ENCODE measurements at places on chromosomes 3 and 15.
A peak's percentile ranks its signal among the peaks of the same experiment; 100 is the strongest.

DNA sequence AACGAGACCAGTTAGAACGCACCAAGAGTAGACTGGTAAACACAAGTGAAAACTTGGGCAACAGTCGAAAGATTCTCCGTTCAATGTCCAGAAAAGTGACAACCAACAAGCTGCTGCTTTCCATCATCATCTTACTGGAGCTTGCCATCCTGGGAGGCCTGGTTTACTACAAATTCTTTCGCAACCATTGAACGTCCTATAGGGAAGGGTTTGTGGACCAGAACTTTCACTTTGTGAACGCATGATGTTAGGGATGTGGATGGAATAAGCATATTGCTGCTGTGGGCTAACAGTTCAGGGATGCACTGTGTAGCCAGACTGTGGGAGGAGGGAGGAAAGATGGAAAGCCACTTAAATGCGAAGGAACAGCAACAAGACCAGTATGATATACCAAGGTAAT, 34.9 kb upstream of the TBC1D23 start:
- DNase-seq, result no peak

DNA sequence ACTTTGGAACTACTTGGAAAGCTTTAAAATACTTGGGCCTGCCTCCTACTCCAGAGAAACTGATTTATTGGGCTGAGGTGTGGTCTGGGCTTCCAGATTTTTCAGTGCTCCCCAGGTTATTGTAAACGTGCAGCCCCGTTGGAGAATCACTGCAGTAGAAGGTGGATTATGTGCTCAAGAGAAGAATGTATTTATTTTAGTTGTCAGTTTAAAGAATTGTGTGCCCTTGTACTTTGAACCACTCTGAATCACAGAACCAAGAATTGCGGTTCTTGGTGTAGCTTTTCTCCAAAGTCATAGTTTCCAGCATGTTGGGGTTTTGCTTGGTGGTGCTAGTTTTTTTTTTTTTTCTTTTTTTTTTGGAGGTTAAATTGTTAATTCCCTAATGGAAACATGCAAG, 1.6 kb downstream of the TATDN2 start:
- DNase-seq, result no peak

DNA sequence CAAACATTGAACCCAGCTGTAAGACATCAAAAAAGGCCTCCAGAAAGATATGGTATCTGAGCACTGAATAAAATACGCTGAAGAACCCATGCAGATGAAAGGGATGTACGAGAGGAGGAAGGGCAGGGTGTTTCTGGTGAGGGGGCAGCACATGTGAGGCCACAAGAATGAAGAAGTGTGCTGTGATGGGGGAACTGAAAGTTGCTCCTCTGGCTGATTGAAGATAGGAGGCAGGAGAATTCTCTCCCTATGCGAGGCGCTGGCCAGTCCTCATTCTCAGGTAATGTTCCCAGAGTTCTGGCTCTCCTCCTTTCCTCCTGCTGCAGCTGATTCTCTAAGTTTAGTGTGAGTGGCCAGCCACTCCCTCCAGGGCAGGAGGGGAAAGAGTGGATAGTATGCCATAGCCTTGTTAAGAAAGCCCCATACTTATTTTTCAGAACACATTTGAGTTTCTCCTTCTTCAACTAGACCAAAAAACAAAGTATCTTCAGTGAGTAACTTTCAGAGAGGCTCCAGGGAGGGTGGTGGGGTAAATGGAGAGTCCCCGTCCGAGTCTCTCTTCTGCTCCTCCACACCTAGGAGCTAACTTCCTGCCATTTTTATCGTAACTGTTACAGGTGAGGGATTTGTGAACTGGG, 26.9 kb upstream of the MYO1E start:
- DNase-seq, result peak; percentile 59

GRCh38 chr3:5583920-5584319, 396.4 kb downstream of the EDEM1 start:
- DNase-seq, result no peak

- no peak for DNase-seq
These were observed 77.2 kb upstream of the NDN start for GRCh38 chr15:23764306-23764705.

- DNase-seq, result no peak
These were observed 107.7 kb downstream of the GHSR start for GRCh38 chr3:172340583-172340982.

- DNase-seq, result no peak
These were observed 24.8 kb downstream of the GOLIM4 start for GRCh38 chr3:168070919-168071318.

- DNase-seq, result no peak
These were observed 34.8 kb downstream of the LIPC start for GRCh38 chr15:58466566-58466965.

GRCh38 chr3:98982351-98982750, 80.9 kb upstream of the DCBLD2 start:
- DNase-seq, result no peak

- no peak for DNase-seq
These were observed 55.2 kb downstream of the AQR start for GRCh38 chr15:34914317-34914716.

- no peak for DNase-seq
These were observed 136.2 kb downstream of the TNIK start for GRCh38 chr3:171323938-171324536.

DNA sequence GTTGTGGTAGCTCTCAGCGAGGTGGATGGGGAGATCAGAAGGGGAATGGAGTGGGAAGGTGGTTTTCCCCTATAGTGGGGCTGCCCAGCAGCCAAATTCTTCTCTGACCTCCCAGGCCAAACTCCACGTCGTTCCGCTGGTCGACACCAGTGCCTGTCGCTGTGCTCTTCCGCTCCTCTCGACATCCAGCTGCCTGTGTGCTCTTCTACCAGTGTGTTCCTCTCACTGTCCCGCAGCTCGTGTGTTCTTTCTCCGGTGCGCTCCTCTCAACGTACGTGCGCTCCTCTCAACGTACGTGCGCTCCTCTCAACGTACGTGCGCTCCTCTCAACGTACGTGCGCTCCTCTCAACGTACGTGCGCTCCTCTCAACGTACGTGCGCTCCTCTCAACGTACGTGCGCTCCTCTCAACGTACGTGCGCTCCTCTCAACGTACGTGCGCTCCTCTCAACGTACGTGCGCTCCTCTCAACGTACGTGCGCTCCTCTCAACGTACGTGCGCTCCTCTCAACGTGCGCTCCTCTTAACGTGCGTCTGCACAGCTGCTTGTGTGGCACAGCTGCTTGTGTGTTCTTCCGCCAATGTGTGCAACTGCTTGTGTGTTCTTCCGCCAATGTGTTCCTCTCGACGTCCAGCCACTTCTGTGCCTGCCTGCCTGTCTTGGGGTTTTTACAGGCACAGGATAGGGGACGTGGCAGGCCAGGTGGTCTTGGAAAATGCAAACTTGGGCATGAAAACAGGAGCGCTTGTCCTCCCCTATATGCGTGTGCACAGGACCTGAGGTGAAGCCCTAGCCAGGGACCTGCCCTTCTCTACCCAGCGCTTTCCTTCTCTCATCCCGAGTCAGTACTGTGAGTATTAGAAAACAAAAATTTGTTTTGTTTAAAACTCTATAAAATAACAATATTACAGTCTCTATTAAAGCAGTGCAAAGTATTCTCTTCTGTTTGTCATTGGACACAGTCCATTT, 991.1 kb downstream of the GBE1 start:
- no peak for DNase-seq

DNA sequence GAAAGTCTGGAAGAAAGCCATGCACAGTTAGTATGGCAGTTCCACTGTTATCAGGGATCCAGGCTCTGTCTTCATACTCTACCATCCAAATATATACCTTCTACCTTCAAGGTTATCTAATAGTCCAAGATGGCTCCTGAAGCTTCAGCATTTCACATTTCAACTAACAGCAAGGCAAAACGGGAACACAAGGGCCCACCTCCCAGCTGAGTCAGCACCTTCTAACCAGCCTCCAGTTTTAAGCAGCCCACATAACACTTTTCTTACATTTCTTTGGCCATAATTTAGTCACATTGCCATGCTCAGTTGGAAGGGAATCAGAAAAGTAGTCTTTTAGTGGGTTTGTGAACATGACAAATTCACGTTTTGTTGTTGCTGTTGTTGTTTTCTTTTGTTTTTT, 15.4 kb upstream of the MSL2 start:
- no peak for DNase-seq

GRCh38 chr3:14001136-14001535, 121.3 kb upstream of the WNT7A start:
- no peak for DNase-seq

GRCh38 chr3:9914559-9915253, 2.2 kb upstream of the IL17RC start:
- no peak for DNase-seq

- DNase-seq, result no peak
These were observed 195.9 kb downstream of the KLHL25 start for GRCh38 chr15:85598718-85599398.

- DNase-seq, result no peak
These were observed 134.0 kb downstream of the TPRA1 start for GRCh38 chr3:127456471-127457093.

- DNase-seq, result no peak
These were observed 190.9 kb downstream of the FAM43A start for GRCh38 chr3:194876403-194877095.

DNA sequence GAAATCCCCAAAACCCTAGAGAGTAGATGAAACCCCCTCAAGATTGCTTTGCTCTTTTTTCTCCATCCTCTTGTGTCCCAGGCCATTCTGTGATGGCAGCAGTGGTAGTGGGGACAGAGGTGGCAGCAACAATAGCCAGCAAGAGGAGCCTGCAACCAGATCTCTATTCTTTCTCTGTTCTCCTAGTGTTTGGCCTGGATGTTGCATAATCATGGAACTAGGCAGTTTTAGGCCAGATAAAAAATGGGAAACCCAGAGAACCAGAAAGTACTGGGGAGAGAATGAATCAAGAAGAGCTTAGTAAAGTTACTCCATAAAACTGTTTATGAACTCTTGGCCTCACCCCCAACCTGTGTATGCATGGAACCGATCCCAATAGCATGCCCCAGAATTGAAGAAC, 52.3 kb downstream of the CTNNB1 start:
- no peak for DNase-seq

- DNase-seq, result no peak
These were observed 31.0 kb downstream of the CTDSPL2 start for GRCh38 chr15:44458429-44458828.

DNA sequence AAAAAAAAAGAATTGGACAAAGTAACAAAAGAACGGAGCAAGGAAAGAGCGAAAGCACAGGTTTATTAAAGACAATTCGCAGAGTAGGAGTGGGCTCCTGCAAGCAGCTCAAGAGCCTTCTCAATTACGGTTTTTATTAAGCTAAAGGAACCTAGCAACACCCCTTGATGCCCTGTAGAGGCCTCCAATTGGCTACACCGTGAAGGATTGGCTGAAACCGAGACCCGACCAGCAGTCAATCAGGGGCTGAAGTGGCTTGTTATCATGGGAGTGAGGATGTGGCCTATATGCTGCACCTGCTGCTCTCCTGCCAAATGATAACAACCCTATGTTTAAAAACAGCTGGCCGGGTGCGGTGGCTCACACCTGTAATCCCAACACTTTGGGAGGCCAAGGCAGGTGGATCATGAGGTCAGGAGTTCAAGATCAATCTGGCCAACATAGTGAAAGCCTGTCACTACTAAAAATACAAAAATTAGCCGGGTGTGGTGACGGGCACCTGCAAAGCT, 20.4 kb upstream of the AP3B2 start:
- no peak for DNase-seq

All from SIG-M5 (cell line).